ENCODE measurements at places on chromosomes 6 and 20.
A peak's percentile ranks its signal among the peaks of the same experiment; 100 is the strongest.

DNA sequence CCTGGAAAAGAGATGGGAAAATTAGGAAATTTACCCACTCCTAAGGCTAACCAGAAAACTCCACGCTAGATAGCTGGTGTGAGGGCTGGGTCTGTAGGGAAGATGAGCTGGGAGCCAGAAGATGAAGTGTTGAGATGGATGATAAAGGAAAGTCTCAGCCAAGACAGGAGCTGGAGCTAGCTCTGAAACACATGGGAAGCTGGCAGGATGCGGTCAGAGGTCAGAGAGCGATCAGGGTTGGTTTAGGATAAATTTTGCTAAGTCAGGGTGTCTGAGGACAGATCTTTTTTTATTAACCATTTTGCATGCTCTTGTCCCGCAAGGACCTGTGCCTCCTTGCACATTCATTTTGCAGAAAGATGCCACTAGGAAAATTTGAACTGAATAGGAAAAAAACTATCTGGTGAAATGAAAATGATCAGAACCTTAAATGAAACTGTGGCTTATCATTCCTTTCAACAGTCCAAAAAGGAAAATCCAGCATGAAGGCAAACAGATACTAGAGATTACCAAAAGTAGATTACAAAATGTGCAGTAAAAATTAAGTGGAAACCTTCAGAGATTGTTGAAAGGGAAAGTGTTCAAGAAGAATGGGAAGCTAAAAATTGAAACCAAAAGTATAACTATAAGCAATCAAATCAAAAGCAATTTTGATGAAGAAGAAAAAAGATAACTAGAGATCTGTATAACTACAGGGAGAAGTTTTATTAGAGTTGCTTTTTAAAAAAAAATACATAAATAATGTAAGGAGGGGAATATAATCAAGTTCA, 10.7 kb upstream of the EDN1 start:
- no peaks in the 10 kb centered on the region for H3K36me3 ChIP-seq
- no peaks in the 10 kb centered on the region for H3K27me3 ChIP-seq
- H3K4me1 ChIP-seq = peaks cover 17% of the 10 kb centered on the region
- no peak for DNase-seq
- H3K27ac ChIP-seq = peak overlapping the region; percentile 11
- no peak overlapping the region for H3K4me3 ChIP-seq

GRCh38 chr6:154245506-154245905, 111.1 kb downstream of the IPCEF1 start:
- H3K36me3 ChIP-seq = no peaks in the 10 kb centered on the region
- H3K27me3 ChIP-seq = peaks cover 7% of the 10 kb centered on the region
- DNase-seq = no peak
- no peak overlapping the region for H3K27ac ChIP-seq

GRCh38 chr6:89140347-89141156, 5.3 kb upstream of the PM20D2 start:
- no peak overlapping the region for H3K4me3 ChIP-seq
- peaks cover 41% of the 10 kb centered on the region for H3K4me1 ChIP-seq
- no peak for DNase-seq

DNA sequence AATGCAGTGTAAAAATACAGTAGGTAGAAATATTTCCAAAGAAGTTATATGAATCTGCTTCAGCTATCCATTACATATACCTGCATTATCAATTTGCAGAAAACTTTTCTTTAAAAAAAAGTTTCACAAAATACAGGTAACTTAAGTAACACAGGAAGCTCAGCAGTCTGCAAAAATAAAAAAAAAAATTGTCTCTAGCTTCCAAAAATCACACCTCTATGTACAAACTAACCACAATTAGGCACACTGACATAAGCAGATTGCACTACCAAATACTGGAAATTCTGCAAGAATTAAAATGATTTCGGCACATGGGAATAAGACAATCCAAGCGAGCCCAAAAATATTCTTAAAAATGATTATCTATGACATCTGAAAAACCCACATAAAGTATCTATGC, 41.2 kb downstream of the ME1 start:
- no peak overlapping the region for H3K27ac ChIP-seq
- no peak overlapping the region for H3K4me3 ChIP-seq
- peaks cover 17% of the 10 kb centered on the region for H3K36me3 ChIP-seq
- H3K27me3 ChIP-seq = no peaks in the 10 kb centered on the region
- no peak for DNase-seq

GRCh38 chr6:99602520-99603420, 3.9 kb upstream of the PRDM13 start:
- H3K27me3 ChIP-seq = peaks cover 97% of the 10 kb centered on the region
- DNase-seq = no peak
- H3K36me3 ChIP-seq = no peaks in the 10 kb centered on the region
- no peak overlapping the region for H3K4me3 ChIP-seq
- H3K4me1 ChIP-seq = peaks cover 6% of the 10 kb centered on the region
- no peak overlapping the region for H3K27ac ChIP-seq

DNA sequence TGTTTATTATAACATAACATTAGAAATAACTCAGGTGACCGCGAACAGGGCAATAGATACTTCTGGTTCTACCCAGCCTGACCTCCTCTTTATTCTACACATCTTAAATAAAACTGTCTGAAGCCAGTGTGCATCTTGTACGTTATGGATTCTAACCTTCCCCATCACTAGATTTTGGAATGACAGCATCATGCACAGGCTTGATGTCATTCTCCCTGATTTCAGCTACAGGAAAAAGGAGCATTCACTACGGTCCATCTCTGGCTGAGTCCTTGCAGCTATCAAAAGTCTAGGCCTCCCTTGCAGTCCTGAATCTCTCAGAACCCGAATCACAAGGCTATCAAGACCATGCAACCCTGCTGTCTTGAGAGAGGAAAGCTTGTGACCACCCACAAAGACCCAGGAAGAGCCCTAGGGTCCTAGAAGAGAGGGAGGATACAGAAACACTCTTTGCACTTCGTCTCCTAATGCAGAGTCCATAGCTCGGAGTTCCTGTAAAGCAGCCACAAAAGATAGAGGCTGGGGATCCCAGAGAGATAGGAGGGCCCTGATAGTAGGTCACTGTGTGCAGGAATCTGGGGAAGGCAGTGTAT, 845 bp downstream of the HLA-DPA1 start:
- H3K4me1 ChIP-seq = no peaks in the 10 kb centered on the region
- peaks cover 23% of the 10 kb centered on the region for H3K27me3 ChIP-seq
- no peak overlapping the region for H3K4me3 ChIP-seq
- no peak overlapping the region for H3K27ac ChIP-seq
- DNase-seq = no peak
- H3K36me3 ChIP-seq = no peaks in the 10 kb centered on the region

GRCh38 chr20:31788578-31788977, 30.6 kb upstream of the MYLK2 start:
- no peaks in the 10 kb centered on the region for H3K4me1 ChIP-seq
- no peaks in the 10 kb centered on the region for H3K27me3 ChIP-seq
- no peak overlapping the region for H3K4me3 ChIP-seq
- no peak overlapping the region for H3K27ac ChIP-seq
- DNase-seq = no peak

GRCh38 chr6:65505736-65506135, 201.3 kb downstream of the EYS start:
- DNase-seq = no peak
- H3K27me3 ChIP-seq = no peaks in the 10 kb centered on the region
- no peaks in the 10 kb centered on the region for H3K36me3 ChIP-seq
- H3K27ac ChIP-seq = no peak overlapping the region

DNA sequence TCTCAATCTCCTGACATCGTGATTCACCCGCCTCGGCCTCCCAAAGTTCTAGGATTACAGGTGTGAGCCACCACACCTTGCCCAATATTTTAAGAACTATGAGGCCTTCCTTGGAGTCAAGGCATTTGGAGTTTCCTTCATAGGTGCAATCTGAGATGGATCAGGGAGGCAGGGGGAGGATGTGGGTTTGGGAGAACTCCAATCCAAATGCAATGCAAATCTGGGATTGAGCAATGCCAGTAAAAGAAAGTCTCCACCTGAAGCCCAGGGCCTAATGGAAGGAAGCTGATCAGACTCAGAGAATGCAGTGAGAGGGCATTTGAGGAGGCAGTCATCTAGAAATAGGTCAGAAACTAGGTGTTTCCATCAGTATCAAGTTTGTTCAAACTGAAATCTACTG, 21.2 kb downstream of the RSPH3 start:
- no peaks in the 10 kb centered on the region for H3K36me3 ChIP-seq
- DNase-seq = no peak
- H3K4me3 ChIP-seq = no peak overlapping the region
- no peaks in the 10 kb centered on the region for H3K27me3 ChIP-seq
- H3K4me1 ChIP-seq = no peaks in the 10 kb centered on the region

GRCh38 chr20:21391972-21392352, 5.4 kb downstream of the NKX2-4 start:
- no peak for DNase-seq
- H3K4me1 ChIP-seq = peaks cover 26% of the 10 kb centered on the region
- H3K27me3 ChIP-seq = no peaks in the 10 kb centered on the region
- no peak overlapping the region for H3K4me3 ChIP-seq
- H3K36me3 ChIP-seq = peaks cover 42% of the 10 kb centered on the region

DNA sequence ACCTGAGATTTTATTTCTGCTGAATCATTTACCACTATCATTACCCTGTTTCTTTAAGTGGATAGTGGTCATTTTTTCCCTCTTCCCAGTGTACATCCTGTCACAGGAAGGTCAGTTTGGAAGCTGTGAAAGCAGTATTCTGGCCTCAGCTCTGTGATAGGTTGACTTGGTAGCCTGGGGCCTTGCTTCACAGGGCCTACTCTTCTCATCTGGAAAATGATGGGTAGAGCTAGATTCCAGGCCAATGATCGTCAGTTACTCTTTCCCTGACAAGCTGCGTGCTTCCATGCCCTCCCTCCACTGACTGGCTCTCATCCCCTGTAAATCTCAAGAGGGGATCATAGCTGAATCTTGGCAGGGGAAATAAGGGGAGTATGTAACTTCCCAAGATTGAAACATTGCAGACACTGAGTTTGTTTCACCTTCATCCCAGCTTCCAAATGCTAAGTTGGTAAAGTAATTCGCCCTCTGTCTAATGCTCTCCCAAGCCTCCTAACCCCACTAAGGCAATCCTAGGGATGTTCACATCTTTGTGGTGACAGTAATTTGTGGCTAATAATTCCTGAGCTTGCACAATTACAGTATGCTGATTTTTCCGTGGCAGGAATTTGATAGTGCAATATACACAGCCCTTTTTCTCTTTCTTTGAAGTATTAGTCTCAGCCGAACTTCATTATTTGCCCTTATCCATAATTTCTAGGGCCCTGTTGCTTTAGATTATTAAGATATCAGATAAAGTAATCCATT, 51.2 kb downstream of the VAPB start:
- 0 out of 2 replicates have a peak, but pooled peaks cover 2% of the 10 kb centered on the region for H3K27me3 ChIP-seq
- no peak for DNase-seq
- H3K4me3 ChIP-seq = no peak overlapping the region
- peaks cover 64% of the 10 kb centered on the region for H3K36me3 ChIP-seq
- H3K27ac ChIP-seq = no peak overlapping the region
- H3K4me1 ChIP-seq = no peaks in the 10 kb centered on the region

- peak overlapping the region; percentile 64 for H3K27ac ChIP-seq
- H3K27me3 ChIP-seq = no peaks in the 10 kb centered on the region
- H3K4me1 ChIP-seq = peaks cover 42% of the 10 kb centered on the region
- peak; percentile 59 for DNase-seq
- H3K4me3 ChIP-seq = no peak overlapping the region
Observed at GRCh38 chr20:53872561-53873229, 197.7 kb downstream of the BCAS1 start.

DNA sequence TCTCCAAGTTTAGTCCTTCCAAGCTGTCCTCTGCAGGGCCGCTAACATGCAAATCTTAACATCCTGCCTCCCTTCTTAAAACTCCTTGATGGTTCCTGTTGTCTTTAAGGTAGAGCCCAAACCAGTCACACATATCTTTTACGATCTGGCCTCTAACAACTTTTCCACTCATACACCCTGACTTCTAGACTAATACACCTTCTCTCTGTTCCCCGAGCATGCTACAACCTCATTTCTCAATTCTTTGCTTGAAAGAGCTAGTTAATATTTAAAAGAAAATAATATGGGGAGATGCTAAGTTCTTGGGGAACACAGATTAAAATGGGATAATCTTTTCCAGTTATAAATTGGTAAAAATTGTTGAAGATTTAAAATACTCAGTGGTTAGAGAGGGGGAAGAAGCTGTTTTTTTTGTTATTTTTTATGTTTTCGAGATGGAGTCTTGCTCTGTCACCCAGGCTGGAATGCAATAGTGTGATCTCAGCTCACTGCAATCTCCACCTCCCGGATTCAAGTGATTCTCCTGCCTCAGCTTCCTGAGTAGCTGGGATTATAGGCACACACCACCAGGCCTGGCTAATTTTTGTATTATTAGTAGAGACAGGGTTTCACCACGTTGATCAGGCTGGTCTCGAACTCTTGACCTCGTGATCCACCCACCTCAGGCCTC, 250.7 kb downstream of the MAFB start:
- H3K27me3 ChIP-seq = no peaks in the 10 kb centered on the region
- H3K4me3 ChIP-seq = no peak overlapping the region
- no peak overlapping the region for H3K27ac ChIP-seq
- DNase-seq = no peak
- no peaks in the 10 kb centered on the region for H3K4me1 ChIP-seq
- no peaks in the 10 kb centered on the region for H3K36me3 ChIP-seq

DNA sequence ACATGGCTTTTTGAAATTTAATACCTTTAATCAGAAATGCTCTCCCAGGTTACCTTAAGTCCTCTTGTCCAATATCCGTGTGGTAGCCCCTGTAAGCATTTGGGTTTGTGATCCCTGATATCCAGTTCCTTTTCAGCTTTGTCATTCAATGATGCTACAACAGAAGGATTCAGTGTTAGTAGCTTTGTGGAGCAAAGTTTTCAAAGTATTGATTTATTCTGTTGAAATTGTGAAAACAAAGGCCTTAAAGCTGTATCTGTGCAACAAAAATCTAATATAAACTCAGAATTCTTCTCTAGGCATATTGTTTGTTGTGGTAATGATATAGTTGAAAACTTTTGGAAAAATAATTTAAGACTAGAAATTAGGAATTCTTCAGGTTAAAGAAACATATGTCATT, 91.9 kb downstream of the ADGRB3 start:
- H3K36me3 ChIP-seq = no peaks in the 10 kb centered on the region
- H3K27me3 ChIP-seq = no peaks in the 10 kb centered on the region
- H3K4me1 ChIP-seq = no peaks in the 10 kb centered on the region
- no peak overlapping the region for H3K4me3 ChIP-seq

DNA sequence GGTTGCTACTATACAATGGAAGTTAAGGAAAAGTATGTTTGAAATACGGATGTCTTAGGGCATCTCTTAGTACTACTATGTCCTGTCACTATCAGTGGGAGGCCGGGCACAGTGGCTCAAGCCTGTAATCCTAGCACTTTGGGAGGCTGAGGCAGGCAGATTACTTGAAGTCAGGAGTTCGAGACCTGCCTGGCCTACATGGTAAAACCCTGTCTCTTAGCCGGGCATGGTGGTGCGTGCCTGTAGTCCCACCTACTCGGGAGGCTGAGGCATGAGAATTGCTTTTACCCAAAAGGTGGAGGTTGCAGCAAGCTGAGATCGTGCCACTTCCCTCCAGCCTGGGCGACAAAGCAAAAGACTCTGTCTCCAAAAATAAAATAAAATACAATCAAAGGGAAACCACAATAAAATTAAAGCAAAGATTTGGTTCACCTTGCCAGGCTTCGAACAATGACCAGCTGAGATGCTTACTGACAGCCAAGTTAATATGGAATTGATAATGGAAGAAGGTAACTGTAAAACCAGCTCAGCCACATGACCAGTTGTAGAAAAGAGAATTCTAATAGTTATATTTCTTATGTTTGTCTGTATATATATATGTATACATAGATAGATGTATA, 6.5 kb downstream of the CD24 start:
- H3K4me1 ChIP-seq = peaks cover 4% of the 10 kb centered on the region
- H3K27ac ChIP-seq = no peak overlapping the region
- DNase-seq = no peak
- peaks cover 2% of the 10 kb centered on the region for H3K27me3 ChIP-seq
- no peak overlapping the region for H3K4me3 ChIP-seq

- no peak overlapping the region for H3K4me3 ChIP-seq
- no peaks in the 10 kb centered on the region for H3K36me3 ChIP-seq
- peaks cover 10% of the 10 kb centered on the region for H3K4me1 ChIP-seq
- no peak overlapping the region for H3K27ac ChIP-seq
- H3K27me3 ChIP-seq = no peaks in the 10 kb centered on the region
Observed at GRCh38 chr6:75409928-75410327, 83.7 kb downstream of the FILIP1 start.

Data from SJSA1 (cell line).